ENCODE measurements at places on chromosomes 1 and 21. TPM values are rescaled to one million over a fixed set of nuclear protein-coding genes. Genes with fewer than 3 reads are reported as not detected.

GRHL3 gene
- total RNA-seq = 1.3 TPM

PKNOX1 gene
- total RNA-seq = 27.7 TPM

TNFSF18 gene
- total RNA-seq = 1.1 TPM

SLC35F3 gene
- total RNA-seq = not detected

DNA sequence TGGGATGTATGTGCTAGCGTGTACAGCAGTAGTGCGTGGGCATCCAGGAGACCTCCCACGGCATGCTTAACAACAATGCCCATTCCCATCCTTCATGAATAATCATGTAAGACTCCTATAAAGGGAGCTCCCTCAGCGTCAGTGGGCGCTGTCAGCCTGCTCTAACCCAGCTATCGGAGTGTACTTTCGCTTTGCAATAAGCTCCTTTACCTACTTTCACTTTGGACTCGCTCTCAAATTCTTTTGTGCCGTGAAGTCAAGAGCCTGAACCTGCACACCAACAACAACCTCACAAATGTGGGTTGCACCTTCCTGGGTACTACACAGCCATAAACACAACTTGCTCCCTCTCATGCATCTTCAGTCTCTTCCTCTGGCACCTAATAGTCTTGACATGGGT is 114.8 kb upstream of the PAXBP1 start:
- no peaks in the 10 kb centered on the region for H3K36me3 ChIP-seq
- no peaks in the 10 kb centered on the region for H3K4me1 ChIP-seq
- H3K4me3 ChIP-seq = no peak overlapping the region
- H3K27me3 ChIP-seq = no peaks in the 10 kb centered on the region

- H3K4me3 ChIP-seq = no peak overlapping the region
- no peaks in the 10 kb centered on the region for H3K4me1 ChIP-seq
- no peak for DNase-seq
- no peaks in the 10 kb centered on the region for H3K27me3 ChIP-seq
- H3K36me3 ChIP-seq = no peaks in the 10 kb centered on the region
- H3K27ac ChIP-seq = no peak overlapping the region
Observed at GRCh38 chr1:113605146-113605545, 154.1 kb downstream of the PHTF1 start.

- no peaks in the 10 kb centered on the region for H3K27me3 ChIP-seq
- no peaks in the 10 kb centered on the region for H3K4me1 ChIP-seq
- H3K4me3 ChIP-seq = no peak overlapping the region
- DNase-seq = no peak
- no peaks in the 10 kb centered on the region for H3K36me3 ChIP-seq
Observed at GRCh38 chr1:31607360-31607759, 10.1 kb upstream of the HCRTR1 start.

- H3K27me3 ChIP-seq = no peaks in the 10 kb centered on the region
- H3K4me1 ChIP-seq = no peaks in the 10 kb centered on the region
- H3K27ac ChIP-seq = no peak overlapping the region
Observed at GRCh38 chr1:125086611-125087010, 3901.8 kb downstream of the SRGAP2C start.

- H3K36me3 ChIP-seq = peaks cover 15% of the 10 kb centered on the region
- H3K27me3 ChIP-seq = no peaks in the 10 kb centered on the region
- DNase-seq = no peak
- H3K27ac ChIP-seq = no peak overlapping the region
- H3K4me1 ChIP-seq = peaks cover 2% of the 10 kb centered on the region
Observed at GRCh38 chr1:16618719-16619118, 5.4 kb upstream of the NBPF1 start.

DNA sequence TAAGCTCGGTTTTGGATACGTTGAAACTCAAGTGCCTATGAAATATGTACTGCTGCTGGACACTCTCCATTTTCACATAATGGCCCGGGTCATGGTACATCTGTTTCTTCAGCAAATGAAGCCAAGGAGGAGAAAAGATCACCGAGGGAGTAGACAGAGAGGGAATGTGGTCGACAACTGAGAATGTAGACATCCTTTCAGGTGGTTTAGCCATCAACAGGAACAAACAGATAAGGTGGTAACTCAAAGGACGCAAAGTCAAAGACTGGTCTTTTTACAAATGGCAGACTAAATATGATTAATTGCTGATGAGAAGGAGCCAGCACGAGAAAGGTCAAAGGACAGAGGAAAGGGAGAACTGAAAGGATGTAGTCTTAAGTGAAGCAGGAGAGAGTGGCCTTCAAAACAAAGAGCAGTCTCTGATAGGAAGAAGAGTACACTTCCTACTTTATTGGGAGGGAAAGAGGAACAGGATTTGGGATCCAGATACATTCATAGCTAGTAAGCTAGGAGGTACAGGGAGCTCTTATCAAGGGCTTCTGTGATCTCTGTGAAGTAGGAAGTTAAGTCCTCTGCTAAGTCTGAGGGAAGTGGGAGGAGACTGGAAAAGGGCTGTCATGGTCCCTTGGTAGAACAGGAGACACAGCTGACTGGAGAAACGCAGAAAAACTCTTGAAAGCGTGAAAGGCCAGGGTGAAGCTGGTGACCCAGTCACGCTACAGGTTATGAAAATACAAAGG is 28.3 kb downstream of the NUP133 start:
- no peak for DNase-seq
- H3K36me3 ChIP-seq = peaks cover 28% of the 10 kb centered on the region
- H3K27me3 ChIP-seq = no peaks in the 10 kb centered on the region
- no peak overlapping the region for H3K4me3 ChIP-seq
- H3K4me1 ChIP-seq = no peaks in the 10 kb centered on the region

DNA sequence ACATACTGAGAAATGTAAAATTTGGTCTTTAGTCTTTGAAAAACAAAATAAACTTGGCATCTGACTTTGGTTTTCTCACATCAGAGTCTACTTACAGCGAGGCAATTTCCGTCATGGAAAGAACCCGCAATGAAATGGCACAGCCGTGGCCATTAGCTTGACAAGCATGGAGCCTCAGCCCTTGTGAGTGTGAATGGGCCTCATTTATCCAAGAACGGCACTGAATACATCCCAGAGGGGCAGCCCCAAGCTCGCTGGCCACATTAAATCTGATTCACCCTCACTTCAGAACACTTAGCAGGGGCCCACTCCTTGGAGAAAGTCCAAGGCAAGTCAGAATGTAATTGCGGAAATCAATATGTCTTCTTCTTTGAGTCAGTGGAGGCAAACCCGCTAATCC is 64.8 kb downstream of the ERG start:
- H3K36me3 ChIP-seq = no peaks in the 10 kb centered on the region
- DNase-seq = no peak
- no peak overlapping the region for H3K4me3 ChIP-seq
- H3K4me1 ChIP-seq = peaks cover 71% of the 10 kb centered on the region

DNA sequence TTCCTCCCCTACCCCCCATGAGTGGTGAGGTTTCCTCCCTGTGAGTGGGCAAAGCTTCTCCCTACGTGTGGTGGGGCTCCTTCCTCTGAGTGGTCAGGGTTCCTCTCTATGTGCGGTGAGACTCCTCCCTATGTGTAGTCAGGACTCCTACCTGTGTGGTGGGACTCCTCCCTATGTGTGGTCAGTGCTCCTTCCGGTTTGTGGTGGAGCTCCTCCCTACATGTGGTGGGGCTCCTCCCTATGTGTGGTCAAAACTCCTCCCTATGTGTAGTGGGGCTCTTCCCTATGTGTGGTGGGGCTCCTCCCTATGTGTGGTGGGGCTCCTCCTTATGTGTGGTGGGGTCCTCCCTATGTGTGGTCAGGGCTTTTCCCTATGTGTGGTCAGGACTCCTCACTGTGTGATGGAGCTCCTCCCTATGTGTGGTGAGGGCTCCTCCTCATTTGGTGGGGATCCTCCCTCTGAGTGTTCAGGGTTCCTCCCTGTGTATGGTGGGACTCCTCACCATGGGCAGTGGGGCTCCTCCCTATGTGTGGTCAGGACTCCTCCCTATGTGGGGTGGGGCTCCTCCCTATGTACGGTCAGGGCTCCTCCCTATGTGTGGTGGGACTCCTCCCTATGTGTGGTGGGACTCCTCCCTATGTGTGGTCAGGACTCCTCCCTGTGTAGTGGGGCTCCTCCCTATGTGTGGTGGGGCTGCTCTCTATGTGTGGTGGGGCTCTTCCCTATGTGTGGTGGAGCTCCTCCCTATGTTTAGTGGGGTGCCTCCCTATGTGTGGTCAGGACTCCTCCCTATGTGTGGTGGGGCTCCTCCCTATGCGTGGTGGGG is 29.1 kb downstream of the PRSS38 start:
- no peaks in the 10 kb centered on the region for H3K36me3 ChIP-seq
- H3K27ac ChIP-seq = no peak overlapping the region
- H3K4me1 ChIP-seq = no peaks in the 10 kb centered on the region
- DNase-seq = no peak
- no peaks in the 10 kb centered on the region for H3K27me3 ChIP-seq

DNA sequence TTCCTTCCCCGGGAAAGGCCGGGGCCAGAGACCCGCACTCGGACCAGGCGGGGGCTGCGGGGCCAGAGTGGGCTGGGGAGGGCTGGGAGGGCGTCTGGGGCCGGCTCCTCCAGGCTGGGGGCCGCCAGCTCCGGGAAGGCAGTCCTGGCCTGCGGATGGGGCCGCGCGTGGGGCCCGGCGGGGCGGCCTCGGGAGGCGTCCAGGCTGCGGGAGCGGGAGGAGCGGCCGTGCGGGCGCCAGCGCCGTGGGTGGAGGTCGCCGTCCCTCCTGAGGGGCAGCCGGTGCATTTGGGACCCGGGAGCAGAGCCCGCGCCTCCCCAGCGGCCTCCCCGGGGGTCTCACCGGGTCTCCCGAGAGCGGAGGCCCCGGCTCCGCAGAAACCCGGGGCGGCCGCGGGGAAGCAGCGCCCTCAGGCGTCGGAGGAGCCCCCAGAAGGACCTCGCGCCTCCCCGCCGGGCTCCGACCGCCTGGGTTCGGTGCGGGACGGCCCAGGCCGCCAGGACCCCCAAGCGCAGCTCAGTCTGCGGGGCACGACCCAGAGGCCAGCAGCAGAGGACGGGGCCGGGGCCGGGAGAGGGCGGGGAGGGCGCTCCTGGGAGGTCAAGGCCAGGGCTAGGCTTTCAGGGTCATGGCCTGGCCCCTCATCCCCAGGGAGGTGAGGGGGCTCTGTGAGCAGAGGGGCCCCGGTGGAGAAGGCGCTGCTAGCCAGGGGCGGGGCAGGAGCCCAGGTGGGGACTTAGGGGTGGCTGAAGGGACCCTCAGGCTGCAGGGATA is 7.2 kb upstream of the SLX9 start:
- DNase-seq = no peak
- H3K4me1 ChIP-seq = peaks cover 31% of the 10 kb centered on the region
- H3K4me3 ChIP-seq = peak overlapping the region; percentile 66
- no peaks in the 10 kb centered on the region for H3K36me3 ChIP-seq

Measured in thoracic aorta (tissue), 2 donors.